ENCODE measurements at places on chromosomes 1 and 21.

DNA sequence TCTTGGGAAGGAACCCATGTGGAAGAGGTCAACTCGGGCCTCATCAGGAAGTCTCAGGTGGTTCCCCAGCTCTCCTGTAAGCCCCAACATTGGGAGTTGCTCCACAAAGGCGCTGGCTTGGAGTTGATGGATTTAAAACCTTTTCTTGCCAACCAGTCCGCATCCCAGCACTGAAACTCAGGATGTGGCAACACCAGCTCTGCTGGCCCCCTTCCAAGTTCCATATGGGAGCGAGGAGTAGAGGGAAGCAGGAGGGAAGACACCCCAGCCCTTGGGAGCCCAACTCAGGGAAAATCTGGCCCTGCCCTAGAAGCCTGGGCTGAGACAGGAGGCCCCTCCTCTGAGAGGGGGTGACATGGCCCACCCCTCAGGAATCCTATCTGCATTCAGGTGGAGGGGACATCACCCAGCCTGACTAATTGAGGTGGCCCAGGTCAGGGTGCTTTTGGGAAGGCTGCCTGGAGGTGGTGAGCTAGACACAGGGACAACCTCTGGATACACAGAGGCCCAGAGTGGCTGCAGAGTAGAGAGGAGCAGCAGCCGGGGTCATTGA, 33.1 kb upstream of the DMBX1 start:
- DNase-seq = no peak

GRCh38 chr1:31627301-31627929, 9.9 kb downstream of the HCRTR1 start:
- DNase-seq = no peak

DNA sequence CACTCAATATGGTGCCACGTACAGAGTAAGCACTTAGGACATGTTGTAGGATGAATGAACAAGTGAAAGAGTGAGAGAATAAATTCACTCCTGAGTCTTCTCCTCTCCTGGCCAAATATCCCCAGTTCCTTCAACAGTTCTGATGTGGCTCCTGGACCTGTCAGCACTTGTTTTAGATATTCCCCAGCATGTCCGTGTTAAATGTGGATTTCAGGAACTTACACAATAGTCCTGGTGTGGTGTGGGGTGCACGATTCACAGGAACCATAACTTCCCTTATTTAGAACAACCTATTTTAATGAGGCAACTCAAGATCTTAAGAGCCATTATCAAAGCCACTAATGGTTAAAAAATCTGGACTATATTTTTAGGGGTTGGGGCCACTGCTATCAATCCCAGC, 39.0 kb upstream of the MYSM1 start:
- no peak for DNase-seq

DNA sequence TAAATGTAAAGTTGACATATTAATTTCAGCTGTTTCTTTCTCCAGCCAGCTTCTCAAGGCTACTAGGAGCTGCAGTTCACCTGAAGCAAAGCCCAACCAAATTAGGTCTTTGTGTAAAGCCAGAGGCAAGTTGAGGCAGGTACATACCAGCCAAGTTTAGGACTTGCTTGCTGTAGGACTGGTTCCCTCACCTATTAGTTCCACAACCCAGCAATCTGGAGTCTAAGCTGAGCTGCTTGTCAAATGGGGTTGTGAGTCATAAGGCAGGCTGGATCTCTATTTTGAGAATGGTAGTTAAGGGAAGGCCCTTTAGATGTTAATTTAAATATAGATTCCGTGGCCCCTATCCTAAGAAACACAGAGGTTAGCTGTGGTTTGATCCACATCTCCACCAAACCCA, 7.6 kb upstream of the FLG2 start:
- DNase-seq = no peak

GRCh38 chr1:224644553-224645154, 28.5 kb downstream of the CNIH3 start:
- peak; percentile 24 for DNase-seq

DNA sequence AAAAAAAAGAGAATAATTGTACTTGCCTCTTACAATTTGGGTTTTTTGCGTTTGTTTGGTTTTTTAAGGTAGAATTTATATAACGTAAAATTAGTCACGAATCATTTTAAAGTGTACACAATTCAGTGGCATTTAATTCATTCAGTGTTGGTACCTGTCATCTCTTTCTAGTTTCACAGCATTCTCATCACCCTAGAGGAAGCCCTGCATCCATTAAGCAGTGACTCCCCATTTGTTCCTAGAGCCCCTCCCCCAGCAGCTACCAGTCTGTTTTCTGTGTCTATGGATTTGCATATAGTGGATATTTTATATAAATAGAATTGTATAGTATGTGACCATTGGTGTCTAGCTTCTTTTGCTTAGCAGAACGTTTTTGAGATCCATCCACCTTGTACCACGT, 233.2 kb upstream of the FMN2 start:
- DNase-seq = no peak

GRCh38 chr1:198462365-198463019, 78.0 kb downstream of the ATP6V1G3 start:
- no peak for DNase-seq

GRCh38 chr1:1809489-1809888, 31.2 kb upstream of the NADK start:
- DNase-seq = no peak

DNA sequence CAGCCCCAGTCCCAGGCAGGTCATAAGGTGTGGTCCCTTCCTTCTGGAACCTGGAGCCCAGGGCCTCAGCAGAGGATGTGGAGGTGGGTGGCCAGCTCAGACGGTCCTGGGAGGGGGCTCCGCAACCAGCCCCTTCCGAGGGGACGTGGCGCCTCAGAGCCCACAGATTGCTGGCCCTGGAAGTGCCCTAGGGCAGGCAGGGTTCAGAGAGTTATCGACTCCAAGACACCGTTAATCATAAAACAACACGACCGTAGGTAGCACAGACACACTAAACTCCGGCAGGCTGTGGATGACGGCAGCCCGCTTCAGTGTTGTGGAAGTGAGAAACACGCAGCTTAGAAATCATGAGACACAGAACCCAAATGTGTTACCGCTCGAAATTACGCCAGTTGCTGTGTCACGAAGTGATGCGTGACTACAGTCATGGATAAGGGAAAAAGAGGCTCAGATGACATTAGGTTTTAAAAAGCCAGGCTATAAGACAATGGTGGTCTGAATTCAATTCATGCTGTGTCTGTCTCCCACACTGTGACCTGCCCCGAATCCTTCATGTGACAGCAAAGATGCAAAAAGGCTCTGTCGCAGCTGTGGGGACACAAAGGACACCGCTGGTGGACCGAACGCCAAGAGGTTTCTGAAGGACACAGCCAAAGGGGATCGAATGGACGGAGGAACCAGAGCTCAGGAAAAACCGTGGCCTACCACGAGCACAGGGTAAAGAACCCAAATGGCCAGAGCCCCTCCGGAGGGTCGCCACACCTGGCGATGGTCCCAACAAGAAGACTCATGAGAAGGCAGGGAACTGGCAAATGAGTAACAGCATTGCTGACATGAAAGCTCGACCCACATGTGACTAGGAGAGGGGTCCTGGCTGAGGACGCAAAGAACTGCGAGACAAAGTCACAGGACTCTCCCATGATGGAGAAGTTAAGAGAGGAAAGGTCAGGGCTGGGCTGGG, 1.7 kb upstream of the SUMO3 start:
- no peak for DNase-seq

DNA sequence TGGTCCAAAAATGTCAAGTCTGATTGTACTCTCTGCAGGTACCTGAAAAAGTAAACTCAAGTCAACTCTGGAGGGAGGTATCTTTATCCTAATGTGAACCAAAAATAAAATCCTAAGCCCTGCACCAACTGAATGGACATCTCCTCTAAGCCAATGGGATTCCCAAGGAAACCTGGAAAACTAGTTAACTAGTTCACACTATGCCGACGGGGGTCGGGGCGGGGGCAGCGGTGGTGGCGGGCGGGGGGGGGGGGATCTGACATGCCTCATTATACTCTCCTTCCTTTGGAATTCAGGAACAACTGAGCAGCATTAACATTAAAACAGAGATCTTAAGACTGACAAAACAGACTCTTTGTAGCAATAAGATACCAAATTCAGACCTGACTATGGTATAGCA, 452.6 kb upstream of the CAMK1G start:
- DNase-seq = no peak

GRCh38 chr21:38376235-38376634, 119.4 kb downstream of the KCNJ15 start:
- DNase-seq = no peak
